ENCODE measurements at places on chromosomes 1 and 21. TPM values are rescaled to one million over a fixed set of nuclear protein-coding genes. Genes with fewer than 3 reads are reported as not detected.

Gene ADGRL2
- 36.9 TPM for total RNA-seq

Gene LRRC42
- 47.5 TPM for total RNA-seq

Gene TSPAN2
- 0.83 TPM for total RNA-seq

Gene CEP170
- 151 TPM for total RNA-seq

Gene HEYL
- total RNA-seq, result not detected

Gene GBP2
- total RNA-seq, result 12.8 TPM

Gene B3GALT5
- 0.18 TPM for total RNA-seq

Gene HSD11B1
- total RNA-seq, result 0.28 TPM

GRCh38 chr1:5918275-5918649, 74.0 kb downstream of the NPHP4 start:
- no peak for DNase-seq

DNA sequence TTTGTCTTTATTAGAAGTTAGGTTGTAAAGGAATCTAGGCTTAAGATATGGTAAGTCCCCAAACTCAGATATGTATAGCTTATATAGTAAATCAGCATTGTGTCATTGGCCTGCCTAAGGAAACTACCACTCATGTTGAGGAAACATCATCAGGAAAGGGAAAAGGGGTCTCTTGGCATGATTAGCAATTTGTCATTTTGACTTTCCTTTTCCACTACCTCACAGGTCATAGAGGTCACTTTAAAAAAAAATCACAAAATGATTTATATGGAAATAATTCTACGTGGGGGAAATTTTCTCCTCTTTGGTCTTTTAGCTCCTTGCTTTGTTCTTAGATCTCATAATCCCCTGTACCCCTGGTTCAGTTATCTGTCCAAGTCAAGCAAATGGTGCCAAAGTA, 213.5 kb downstream of the RPS6KC1 start:
- no peak for DNase-seq

DNA sequence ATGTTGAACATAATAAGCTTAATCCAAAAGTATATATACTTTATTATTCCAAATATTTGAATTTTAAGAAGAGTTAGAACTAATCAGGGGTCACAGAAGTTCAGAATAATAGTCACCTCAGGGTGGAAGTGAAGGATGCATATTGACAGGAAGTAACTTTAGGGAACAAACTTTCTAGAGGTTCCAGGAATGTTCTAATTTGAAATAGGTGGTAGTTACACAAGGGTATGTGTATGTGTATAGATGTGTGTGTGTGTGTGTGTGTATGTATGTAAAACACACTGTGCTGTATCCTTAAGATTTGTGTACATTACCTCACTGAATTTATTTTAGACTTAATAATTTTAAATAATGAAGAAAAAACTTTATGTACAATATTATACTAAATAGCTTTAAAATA, 110.4 kb downstream of the ACBD6 start:
- no peak for DNase-seq

GRCh38 chr21:45560106-45561021, 18.1 kb upstream of the SLC19A1 start:
- DNase-seq, result no peak

- peak; percentile 48 for DNase-seq
Observed at GRCh38 chr1:10152709-10153284, 57.6 kb upstream of the KIF1B start.

DNA sequence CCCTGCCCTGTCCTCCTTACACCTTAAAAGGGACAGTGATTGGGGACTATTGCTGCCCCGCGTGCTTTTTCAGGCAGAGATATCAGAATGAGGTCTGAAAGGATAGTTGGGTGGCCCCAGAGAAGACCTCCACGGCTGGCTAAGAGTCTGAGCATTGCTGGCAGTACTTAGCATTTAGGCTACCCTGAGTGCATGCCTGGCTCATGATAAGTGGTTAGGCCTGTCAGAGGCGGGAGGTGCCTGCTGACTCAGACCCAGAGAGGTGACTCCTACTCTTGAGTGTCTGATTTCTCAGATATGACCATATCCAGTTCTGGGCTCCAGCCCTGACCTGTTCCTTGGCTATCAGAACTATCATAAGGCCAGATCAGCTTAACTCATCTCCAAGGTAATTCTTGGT, 213.7 kb downstream of the PBX1 start:
- DNase-seq, result peak; percentile 97

- no peak for DNase-seq
Observed at GRCh38 chr1:93446837-93447451, 974 bp upstream of the FNBP1L start.

All from IMR-90 (cell line).